ENCODE measurements at places on chromosomes 13 and 19.

DNA sequence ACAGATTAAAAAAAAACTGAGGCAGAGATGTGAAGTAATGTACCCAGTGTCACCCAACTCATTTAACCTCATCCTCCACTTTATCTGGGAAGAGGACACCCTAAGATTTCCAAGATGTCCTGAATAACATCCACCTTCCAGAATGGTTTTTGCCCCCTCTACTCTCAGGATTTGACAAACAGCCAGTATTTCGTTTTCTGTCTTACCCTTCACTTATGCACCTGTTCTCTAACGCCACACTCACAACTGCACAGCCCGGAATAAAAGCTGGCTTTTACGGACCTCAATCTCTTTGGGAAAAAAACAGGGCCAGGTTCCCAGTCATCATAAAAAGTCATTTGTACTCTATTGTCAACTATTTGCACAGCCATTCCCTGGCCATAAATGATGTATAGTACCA is 21.2 kb upstream of the CEACAM6 start:
- no peak for DNase-seq

GRCh38 chr19:45161738-45162607 is 1.2 kb upstream of the NKPD1 start:
- no peak for DNase-seq

GRCh38 chr19:19775891-19776205 is 42.9 kb upstream of the ZNF14 start:
- no peak for DNase-seq

DNA sequence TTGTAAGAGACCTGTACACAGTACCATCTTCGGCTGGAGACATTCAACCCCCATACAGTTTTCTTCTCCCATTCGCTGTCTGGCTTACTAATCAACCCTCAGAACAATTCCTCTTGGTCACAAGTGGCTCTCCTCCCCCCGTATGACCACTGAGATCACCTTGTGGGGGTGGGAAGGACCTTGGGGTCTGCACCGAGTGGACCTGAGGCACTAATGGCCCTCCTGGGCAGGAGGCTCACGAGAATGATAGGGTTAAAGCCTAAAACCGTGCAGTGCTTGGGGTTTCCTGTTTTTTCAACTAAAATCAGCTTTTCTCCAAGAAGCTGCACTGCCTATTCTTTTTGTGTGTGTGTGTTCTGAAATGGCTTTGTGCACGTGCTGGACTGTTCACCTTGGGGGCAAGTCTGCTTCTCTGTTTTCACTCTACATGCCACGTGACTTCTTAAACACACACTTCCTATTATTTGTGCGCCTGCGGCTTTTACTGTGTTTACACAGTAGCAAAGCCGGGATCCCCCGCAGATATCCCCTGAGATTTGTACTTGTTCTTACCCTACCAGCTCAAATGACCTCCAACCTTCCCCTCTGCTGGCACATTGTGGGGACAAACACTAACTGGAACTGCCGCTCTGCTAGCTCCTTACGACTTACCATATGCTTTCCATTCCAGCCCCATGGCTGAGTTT is 12.3 kb downstream of the RBM26 start:
- peak; percentile 20 for DNase-seq

GRCh38 chr19:6551607-6552450 is 21.0 kb downstream of the TNFSF9 start:
- peak; percentile 86 for DNase-seq

DNA sequence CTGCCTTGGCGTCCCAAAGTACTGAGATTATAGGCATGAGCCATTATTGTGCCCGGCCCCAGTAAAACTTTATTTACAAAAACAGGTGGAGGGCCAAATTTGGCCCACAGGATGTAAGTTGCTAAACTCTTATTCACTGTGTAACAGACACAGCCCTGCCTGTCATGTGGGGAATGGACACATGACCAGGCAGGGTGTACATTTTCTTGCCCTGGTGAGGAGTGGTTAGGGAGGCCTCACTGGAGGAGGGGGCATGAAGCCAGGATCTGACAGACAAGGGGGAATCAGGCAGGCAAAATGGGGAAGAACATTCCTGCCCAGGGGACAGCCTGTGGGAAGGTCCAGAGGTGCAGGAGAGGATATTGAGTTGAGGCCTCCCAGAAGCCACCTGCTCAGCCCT is 7.4 kb upstream of the PGLS start:
- no peak for DNase-seq

DNA sequence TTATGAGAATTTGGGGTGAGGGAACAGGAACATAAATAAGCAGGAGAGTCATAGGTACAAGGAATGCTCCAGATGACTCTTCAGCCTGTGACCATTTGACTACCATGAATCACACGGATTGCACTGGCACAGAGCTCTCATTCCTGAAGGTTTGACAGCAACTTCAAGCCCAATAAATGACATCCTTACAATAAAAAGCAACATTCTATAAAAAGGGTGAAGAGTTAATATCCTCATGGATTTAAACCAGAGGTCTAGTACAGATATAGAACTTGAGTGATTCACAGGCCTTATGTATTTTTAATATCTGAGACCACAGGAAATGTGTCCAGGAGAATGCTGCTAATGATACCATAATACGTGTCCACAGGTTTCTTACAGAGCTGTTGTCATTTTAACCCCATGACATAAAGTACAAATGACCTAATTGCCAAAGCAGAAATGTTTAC is 158.1 kb downstream of the IRS2 start:
- DNase-seq: no peak

DNA sequence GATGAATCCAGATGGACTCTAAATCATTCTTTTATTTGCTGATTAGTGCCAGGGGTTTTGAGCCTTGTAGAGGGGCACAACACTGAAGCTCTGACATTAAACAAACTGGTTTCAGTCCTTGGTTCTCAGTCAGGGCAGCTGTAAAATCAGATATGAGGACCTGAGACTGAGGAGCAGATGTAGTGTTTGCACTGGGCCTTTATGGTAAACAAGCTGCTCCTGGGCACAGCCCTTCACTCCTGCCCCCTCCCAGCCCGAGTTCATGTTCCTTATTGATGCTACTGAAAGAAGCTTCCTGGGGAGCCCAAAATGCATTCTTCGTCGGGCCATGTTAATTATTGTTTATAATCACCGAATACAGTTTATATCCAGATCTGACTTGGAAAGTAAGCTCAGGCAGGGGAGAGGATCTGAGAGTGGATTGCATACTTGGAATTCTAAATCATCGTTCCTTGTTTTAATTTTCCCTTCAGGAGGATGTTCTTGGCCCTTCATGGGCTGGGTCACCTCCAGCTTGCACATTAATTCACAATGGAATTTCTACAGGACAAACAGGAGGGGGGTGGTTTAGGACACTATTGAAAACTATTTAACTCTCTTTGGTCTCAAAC is 213.5 kb downstream of the FGF9 start:
- DNase-seq: no peak

GRCh38 chr19:406135-406781 is 2.7 kb downstream of the C2CD4C start:
- no peak for DNase-seq
